Effector CD8-positive, alpha-beta T cell (primary cell): ENCODE measurements at places on chromosomes 12 and 14.

DNA sequence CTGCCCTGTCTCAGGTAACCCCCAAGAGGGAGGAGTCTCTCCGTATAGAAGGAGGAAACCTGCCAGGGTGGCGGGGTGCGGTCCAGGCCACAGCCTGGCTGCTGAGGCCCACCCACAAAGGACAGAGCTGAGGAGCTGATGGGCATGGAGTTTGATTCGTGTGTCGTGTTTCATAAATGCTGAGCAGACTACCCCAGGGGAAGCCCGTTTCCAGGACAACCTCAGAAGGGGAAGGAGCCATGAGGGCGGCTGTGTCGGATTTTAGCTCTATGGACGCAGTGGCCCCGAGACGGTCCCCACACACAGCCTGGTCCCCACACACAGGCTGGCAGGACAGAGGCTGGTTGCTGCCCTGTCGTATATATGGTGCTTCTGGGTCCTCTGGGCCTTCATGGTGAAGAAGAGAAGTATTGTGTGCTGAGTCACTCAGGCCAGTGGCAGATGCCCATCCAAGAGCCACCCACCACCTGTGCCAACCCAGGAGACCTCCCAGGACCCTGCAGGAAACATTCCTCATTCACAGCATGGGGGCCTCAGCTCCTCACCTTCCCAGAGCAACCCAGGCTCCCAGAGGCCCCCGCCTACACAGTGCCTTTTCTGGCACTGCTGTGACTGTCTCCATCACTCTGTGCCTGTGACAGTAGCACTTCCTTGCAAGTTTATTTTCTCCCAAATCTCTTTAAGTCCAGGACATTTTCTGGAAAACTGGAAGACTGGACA is 63.1 kb upstream of the RIN3 start:
- DNase-seq, result no peak

GRCh38 chr12:115163710-115164109 is 479.7 kb upstream of the TBX3 start:
- no peak for DNase-seq

GRCh38 chr14:93126111-93126510 is 10.4 kb upstream of the ITPK1 start:
- DNase-seq, result no peak

DNA sequence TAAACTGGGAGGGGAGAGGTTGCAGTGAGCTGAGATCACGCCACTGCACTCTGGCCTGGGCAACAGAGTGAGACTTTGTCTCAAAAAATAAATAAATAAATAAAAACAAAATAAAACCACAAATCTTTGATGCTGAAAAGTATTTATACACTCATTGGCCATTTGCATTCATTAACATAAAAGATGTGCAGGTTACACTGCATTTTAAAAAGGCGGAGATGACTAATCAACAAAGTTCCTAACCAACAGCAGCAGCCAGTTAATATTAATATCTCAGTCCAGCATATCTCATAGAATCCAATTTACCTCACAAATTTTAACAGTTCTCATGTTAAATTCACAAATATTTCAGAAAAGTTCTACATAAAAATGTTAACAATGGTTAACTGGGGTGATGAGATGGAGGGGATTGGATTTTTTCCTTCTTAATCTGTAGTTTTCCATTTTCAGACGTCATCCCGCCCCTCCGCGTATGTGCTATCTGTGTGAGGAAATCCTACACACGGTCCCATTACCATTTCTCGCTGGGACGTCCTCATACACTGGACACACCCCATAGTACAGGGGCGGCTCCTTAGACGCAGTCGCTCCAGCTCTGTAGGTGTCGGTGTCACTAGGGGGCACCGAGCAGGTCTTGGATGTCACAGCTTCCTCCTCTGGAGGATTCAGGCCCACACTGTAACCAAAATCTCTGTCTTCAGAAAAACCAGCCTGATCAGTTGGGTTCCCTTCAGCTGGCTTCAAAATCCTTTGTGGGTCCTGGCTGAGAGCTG is 7.3 kb downstream of the ANKLE2 start:
- DNase-seq, result no peak

GRCh38 chr12:5473076-5473782 is 41.3 kb downstream of the NTF3 start:
- DNase-seq, result no peak

DNA sequence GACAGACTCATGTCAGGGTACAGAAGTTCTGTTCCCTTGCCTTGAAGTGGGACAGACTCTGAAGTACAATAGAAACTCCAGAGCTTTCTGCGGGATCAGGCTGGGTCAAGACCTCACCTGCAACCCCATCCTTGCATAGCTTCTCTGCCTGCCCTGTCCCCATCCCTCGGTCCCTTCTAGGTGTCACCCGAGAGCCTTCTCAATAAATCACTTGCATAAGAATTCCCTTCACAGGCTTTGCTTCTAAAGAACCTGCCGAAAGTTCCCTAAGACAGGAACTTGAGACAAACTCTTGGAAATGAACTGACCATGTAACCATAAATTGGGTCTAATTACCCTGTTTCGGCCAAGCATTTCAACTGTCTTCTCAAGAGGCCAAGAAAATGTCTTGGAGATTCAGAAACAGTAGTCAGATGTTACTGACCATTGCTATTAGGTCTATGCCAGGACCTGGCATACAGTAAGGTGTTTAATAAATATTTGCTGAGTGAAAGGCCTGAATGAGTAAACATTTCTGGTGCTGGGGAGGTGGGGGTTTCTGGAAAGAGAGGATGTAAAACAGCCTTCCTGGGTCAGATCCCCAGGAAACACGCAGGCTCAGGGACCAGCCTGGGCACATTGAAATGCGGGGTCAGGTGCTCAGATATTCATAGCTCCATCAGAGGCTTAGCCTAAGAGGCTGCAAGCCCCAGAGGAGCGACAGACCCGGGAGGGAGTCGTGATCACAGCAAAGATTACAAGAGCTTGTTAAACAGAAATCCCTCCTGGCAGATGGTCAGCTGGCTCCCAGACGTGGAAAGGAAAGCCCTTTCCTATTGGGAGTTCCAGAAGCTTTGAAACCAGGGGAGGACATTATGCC is 226.2 kb upstream of the LHX5 start:
- DNase-seq, result no peak

DNA sequence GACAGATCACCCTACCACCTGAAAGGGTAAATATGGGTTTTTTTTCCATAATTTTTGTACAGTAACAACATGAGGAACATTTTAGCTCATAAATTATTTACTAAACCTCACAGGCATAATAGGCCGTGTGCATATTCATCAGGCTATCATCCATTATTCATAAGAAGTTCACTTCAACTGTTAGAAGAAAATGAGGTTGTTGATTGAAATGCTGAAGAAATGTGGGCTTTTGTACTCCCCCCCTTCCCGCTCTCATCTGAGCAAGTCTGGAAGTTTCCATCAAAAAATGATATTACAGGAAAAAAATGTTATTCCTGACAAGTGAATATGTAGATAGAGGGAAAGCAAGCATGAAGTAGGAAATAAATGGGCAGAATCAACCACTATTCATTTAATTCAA is 7.9 kb upstream of the POU6F1 start:
- DNase-seq, result no peak
